ENCODE measurements at places on chromosomes 2 and 18. TPM values are rescaled to one million over a fixed set of nuclear protein-coding genes. Genes with fewer than 3 reads are reported as not detected.

DNA sequence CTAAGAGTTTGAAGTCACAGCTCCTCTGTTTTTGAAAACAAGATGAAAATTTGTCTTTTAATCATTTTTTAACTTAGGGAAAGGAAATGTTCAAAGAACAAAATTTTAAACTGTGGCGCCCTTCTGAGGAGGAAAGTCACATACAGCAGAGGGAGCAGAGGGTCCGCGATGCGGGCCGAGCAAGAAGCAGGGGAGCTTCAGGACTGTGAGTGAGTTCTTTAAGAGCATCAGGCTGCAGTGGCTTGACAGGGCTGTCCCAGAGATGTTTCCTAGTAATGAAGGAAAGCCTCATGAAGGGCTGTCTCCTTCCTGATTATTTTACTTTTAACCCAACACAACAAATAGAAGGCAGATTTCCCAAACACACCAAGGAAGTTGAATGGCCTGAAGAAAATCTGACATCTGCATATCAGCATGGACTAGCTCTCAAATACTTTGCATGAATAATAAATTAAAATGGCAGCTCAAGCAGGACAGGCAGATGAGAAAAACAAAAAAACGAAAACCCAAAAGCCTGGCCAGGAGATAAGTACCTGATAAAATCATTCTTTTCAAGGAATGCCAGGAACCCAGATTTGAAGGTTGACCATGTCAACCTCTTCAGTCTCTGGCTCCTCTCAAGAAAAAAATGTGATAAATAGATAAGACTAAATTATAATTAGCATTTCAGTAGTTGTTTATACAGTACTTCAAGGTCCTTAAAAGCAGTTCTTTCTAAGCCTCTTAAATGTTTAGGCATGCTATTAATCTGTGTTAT lies 60.8 kb downstream of the SLC40A1 start:
- no peaks in the 10 kb centered on the region for H3K4me1 ChIP-seq
- DNase-seq: no peak
- H3K27me3 ChIP-seq: peaks cover 2% of the 10 kb centered on the region
- no peaks in the 10 kb centered on the region for H3K36me3 ChIP-seq
- no peak overlapping the region for H3K4me3 ChIP-seq

- DNase-seq: no peak
- H3K4me3 ChIP-seq: peak overlapping the region; percentile 67
- H3K27me3 ChIP-seq: peaks cover 8% of the 10 kb centered on the region
- no peaks in the 10 kb centered on the region for H3K36me3 ChIP-seq
- H3K27ac ChIP-seq: no peak overlapping the region
Measured at GRCh38 chr2:74834792-74835755, 1.1 kb downstream of the HK2 start.

The MAPK4 gene
- total RNA-seq: not detected

The SETBP1 gene
- total RNA-seq: 0.23 TPM

The CTAGE1 gene
- total RNA-seq: not detected

- H3K4me1 ChIP-seq: no peaks in the 10 kb centered on the region
- H3K36me3 ChIP-seq: no peaks in the 10 kb centered on the region
- H3K27ac ChIP-seq: no peak overlapping the region
Measured at GRCh38 chr2:19759880-19760279, 141.9 kb downstream of the TTC32 start.

The C2orf78 gene
- total RNA-seq: not detected

DNA sequence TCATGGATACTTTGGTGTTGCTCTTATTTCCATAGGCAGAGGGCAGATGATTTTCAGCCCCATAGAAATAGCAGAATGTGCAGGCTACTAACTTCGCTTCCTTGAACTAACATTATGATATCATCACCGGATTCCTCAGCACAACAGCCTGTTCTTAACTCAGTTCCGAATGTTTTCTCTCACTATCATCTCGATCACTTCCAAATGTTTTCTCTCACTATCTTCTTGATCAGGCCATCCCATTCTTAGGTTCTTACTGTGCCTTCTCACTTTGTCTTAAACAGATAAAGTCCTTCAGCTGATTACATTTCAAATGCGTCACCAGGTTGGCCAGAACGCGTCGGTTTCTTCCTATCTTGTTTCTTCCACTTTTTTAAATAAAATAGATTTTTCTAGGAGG lies 11.4 kb upstream of the MBD2 start:
- no peak for DNase-seq
- no peaks in the 10 kb centered on the region for H3K27me3 ChIP-seq
- no peaks in the 10 kb centered on the region for H3K4me1 ChIP-seq
- H3K36me3 ChIP-seq: no peaks in the 10 kb centered on the region
- H3K4me3 ChIP-seq: no peak overlapping the region

DNA sequence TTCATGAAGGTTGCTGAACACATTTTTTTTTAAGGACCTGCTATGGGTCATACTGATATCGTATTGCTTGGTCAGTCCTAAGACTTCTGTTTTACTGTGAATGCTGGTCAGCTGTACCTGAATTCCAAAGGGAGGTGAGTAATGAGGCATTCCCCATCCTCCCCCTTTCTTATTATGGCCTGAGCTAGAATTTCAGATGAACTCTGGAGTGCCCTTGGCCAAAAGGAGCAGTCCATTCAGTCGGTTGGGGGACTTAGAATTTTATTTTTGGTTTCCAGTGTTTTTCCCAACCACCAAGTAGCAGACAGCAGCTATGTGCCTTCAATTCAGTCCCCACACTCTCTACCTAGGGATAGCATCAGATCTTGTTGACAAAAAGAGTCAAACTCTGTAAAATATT lies 26.9 kb upstream of the PDCL3 start:
- H3K4me1 ChIP-seq: no peaks in the 10 kb centered on the region
- DNase-seq: no peak
- no peaks in the 10 kb centered on the region for H3K36me3 ChIP-seq
- H3K27me3 ChIP-seq: no peaks in the 10 kb centered on the region

DNA sequence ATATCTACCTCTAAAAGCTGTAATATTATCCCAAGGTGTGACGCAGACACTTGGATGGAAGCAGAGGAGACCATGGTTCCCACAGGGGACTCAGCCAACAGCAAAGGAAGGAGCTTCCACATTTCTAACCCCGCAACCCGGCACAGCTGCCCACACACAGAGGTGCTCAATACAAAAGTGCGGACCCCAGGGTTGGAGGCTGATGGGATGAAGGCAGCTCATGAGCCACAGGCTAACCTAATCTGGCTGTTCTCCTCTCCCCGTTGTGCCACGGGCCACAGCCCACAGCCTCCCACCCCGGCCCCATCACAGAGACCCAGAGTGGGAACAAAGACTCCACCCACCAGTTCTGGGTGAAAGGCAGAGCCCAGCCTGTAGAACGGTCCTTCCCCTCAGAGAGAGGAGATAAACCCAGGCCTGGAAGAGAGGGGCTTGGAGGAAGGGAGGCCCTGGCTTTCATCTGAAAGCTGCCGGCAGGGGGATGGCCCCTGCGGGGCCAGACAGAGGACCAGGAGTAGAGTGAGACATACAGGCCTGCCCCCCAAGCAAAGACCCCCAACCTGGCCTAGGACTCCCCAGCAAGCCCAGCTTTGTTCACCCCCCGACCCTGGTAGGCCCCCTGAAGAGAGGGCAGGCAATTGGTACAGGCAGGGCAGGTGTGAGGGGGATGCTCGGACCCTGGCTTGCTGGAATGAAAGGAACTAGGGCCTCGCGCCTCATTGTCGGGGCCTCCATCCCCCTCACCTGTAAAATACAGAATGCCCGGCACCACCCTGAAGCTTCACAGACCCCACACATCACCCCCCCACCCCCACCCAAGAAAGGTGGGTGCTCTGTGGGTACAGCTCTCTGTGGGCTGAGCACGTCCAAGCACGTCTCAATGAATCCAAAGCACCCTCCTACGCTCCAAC lies 6.9 kb downstream of the RAB17 start:
- H3K27me3 ChIP-seq: no peaks in the 10 kb centered on the region
- H3K4me3 ChIP-seq: no peak overlapping the region
- H3K36me3 ChIP-seq: no peaks in the 10 kb centered on the region
- no peak overlapping the region for H3K27ac ChIP-seq
- DNase-seq: no peak
- peaks cover 10% of the 10 kb centered on the region for H3K4me1 ChIP-seq

The BOLL gene
- total RNA-seq: not detected

DNA sequence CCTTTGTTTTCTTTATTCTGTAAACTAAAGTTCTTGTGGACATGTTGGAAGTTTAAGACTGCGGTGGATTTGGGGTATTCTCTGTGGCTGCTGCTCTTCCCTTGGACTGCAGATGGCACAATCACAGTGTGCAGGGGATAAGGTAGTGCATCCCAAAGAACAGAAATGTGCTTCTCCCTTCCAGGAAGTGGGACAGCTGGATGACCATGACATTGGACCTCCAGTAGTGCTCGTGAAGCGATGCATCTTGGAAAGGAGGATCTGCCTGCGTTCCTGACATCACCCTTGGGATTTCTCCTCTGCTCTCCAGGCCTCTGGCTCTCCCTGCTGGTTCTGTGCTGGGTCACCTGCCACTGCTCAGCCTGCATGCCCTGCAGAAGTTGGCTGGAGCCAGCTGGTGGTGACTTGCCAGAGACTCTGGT lies 109.9 kb downstream of the SLC4A3 start:
- H3K4me1 ChIP-seq: no peaks in the 10 kb centered on the region
- no peaks in the 10 kb centered on the region for H3K36me3 ChIP-seq
- H3K27me3 ChIP-seq: no peaks in the 10 kb centered on the region
- no peak for DNase-seq

The KCMF1 gene
- total RNA-seq: 163 TPM

The FSHR gene
- not detected for total RNA-seq

DNA sequence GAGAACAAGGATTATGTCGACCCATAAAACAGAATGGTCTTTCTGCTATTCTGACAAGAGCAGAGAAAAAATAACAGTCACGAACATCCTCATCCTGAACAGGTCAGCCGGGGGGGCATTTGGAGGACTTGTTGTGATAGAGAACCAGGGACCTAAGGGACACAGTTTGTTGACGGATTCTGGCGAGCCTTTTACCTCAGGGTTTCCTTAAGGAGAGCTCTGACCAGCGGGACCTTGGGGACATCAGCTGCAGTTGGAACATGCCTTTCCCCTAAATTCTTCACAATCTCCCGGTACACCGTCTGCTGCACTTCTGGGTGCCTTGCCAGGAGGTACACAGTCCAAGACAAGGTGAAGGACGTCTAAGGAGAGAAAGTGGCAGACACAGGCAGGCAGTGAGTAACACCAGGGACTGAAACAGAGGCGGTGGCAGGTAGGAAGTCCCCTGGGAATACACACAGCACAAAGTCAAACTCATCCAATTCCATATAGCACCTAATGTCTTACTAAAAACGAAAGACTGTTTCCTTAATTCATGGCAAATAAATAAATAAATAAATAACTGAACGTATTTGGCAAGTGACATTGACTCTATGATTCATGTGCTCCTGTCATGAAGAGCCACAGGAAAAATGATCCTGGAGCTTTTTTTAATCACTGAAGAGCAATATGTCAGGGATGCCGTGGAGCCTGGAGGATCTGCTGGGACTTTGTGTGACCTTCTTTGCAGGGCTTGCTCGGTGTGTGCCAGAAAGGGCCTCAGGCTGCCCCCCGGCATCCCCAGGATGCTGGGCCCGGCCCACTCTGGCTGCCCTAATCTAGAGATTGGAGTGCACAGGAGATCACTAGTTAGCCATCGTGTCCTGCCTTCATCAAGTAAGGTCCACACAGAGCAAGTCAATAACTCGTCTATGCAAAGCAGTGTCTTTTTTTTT lies 24.7 kb downstream of the CYP27C1 start:
- no peak overlapping the region for H3K4me3 ChIP-seq
- DNase-seq: no peak
- no peaks in the 10 kb centered on the region for H3K27me3 ChIP-seq

DNA sequence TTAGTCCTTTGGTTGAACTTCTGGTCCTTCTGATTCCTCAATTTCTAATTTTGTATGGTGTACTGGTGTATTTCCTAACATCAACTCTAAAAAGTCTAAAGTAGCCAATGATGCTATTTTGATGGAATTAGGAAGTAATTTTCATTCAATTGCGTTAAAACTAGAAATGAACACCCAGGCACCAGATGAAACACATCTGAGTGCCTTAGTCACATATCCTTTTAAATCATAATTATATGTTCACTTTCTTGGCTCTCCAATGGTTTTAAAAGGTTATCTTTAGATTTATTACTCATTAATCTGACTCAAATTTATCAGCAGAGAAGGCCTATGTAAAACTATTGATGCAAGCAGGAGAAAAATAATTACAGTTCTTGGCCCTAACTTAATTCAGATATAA lies 119.7 kb downstream of the GAREM1 start:
- no peak for DNase-seq
- H3K4me3 ChIP-seq: no peak overlapping the region
- peaks cover 6% of the 10 kb centered on the region for H3K4me1 ChIP-seq
- H3K27ac ChIP-seq: no peak overlapping the region
- no peaks in the 10 kb centered on the region for H3K36me3 ChIP-seq
- no peaks in the 10 kb centered on the region for H3K27me3 ChIP-seq

DNA sequence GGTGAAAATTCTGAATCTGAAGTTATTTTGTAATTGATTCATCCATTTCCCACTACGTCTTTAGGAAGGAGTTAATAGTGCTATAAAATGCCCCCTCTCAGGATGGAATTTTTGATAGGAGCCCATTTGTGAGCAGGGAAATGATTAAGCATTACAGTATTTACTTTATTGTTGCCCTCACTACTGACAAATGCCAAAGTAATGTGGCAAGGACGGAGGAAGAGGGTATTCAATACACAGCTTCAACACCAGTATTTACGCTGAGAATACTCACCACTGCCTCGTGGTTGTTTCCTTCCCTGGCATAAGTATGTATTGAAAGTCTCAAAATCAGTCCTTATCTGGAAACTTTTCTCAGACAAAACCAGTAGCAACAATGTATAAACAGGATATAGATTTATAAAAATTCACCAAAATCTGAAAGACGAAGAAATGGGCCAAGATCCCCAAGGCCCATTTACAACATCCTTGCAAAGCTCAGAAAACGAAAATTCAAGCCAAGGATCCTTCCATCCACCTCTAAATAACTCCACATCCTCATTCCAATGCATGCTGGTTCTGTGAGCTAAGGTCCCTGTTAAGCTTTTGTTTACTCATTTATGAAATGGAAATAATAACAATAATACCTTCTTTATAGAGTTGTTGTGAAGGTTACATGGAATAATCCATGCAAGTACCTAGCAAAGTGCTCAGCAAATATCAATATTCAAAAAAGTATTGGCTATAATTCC lies 29.3 kb downstream of the FEZ2 start:
- peak; percentile 93 for DNase-seq
- H3K27me3 ChIP-seq: no peaks in the 10 kb centered on the region
- peak overlapping the region; percentile 99 for H3K27ac ChIP-seq
- H3K4me3 ChIP-seq: peak overlapping the region; percentile 35

- DNase-seq: no peak
- no peak overlapping the region for H3K4me3 ChIP-seq
- H3K27me3 ChIP-seq: no peaks in the 10 kb centered on the region
- no peaks in the 10 kb centered on the region for H3K4me1 ChIP-seq
- H3K36me3 ChIP-seq: no peaks in the 10 kb centered on the region
Measured at GRCh38 chr2:149894760-149895159, 307.2 kb upstream of the MMADHC start.

DNA sequence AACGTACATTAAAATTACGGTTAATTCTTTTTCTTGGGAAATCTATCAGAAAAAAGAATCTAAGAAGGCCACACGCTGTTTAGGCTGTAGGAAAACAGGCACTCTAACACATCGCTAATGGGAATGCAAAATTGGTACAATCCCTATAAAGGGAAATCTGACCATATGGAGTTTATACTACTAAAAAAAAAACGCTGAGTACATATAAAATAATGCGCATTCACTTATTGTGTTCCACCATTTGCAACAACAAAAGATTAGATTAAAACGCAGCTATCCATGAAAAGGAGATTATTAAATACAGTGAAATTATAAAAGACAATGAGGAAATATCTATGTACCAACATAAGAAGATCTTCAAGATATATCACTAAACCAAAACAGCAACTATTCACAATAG lies 62.8 kb downstream of the SMC6 start:
- H3K27ac ChIP-seq: no peak overlapping the region
- peaks cover 29% of the 10 kb centered on the region for H3K36me3 ChIP-seq
- no peak for DNase-seq
- H3K4me3 ChIP-seq: no peak overlapping the region

The EPAS1 gene
- total RNA-seq: 106 TPM
